ENCODE measurements at places on chromosomes 1 and 21.

GRCh38 chr21:32172106-32172505, 106.7 kb downstream of the MIS18A start:
- no peak for DNase-seq

- DNase-seq, result no peak
Observed at GRCh38 chr1:231124746-231125145, 37.1 kb upstream of the TRIM67 start.

- DNase-seq, result no peak
Observed at GRCh38 chr1:155253208-155253607, 2.1 kb downstream of the ENTREP3 start.

DNA sequence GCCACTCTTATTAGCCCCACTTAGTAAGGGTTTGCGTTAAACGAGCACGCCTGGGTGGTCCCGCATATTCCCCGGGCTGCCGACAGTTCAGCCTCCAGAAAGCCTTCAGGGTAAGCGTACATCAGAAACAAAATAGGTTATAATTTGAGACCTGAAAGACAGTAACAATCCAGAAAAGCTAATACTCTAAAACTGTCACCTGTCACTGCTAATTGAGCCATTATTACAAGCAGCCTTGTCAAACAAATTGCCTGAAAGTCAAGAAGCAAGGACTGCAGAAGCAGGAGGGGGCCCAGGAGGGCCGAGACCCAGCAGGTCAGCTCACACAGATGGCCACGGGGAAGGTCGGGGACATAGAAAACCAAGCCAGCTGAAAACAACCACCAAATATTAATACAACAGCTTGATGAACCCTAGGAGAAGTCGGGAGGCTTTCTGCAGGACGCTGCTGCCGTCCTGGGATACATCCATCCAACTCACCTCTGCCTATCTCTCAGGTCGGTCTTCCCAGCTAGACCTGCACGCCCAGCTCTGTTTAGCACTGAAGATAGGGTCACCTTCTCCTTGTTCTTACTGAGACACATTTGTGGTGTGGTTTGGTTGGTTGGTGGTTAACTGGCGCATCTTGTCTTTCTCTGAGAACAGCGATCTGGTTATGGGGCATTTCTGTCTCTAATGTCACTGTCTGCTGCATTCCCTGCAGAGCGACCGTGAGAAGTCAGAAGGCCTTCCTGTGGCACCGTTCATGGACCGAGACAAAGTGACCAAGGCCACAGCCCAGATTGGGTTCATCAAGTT, 110.8 kb downstream of the WDR4 start:
- DNase-seq, result no peak

DNA sequence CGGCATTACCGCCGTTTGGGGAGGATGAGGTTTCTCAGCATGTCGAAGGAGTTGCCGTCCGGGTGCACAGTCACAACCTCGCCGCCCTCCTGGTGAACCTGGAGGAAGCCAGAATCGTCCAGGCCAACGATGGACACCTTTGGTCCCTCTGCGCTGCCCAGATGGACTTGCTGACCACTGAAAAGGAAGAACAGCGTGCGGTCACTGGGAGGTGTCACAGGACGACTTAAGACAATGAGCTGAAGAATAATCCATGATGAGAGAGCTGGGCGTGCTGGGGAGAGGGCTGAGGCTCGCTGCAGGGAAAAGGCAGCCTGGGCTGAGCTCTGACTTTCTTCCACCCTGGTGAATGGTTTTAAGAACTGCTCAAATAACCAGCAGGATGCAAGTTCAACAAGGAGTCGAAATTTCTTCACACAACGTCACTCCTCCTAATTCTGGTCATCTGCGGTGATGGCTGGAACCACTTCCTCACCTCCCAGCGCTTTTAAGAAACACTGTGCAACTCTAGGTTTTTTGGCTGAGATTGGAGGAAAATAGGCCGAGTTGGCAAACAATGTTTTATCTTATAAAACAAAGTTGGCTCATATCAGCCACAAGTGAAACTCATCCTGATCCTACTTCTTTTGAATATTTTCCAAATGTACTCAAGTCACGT, 55.5 kb downstream of the SIM2 start:
- no peak for DNase-seq

DNA sequence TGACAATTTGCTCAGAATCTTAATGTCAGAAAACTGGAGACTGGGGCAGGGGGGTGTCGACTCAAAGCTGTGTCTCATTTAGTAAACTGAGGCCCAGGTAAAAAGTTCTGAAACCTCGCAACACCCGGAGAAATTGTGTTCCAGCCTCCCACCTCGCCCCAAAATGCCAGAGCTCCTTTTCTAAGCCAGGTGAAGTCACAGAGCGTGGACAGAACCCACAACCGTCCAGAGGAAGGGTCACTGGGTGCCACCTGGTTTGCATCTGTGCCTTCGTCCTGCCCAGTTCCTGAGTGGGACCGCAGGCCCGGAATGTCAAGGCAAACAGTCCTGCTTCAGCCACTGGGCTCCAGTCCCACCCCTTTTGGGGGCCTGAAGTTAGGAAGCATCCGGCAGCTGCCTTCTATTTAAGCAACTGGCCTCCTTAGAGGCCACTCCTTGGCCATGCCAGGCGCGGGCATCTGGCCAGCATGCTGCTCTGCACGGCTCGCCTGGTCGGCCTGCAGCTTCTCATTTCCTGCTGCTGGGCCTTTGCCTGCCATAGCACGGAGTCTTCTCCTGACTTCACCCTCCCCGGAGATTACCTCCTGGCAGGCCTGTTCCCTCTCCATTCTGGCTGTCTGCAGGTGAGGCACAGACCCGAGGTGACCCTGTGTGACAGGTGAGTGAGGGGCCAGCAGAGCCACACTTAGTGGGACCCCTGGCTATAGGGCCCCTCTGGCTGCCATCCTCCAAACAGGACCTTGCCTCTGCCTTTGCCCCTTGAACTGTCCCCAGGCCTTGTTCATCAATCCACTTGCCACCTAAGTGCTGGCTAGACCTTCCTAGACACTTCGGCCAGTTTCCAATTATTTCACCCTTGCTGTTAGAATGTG, at the start of gene TAS1R1:
TAS1R1 (plus strand) TSS at position 401 of the 872 bp plus-strand sequence; CDS start at position 468, 67 bp downstream.
- no peak for DNase-seq

- no peak for DNase-seq
Observed at GRCh38 chr1:201224666-201225370, 34.2 kb downstream of the IGFN1 start.

- no peak for DNase-seq
Observed at GRCh38 chr1:183029591-183030000, 6.4 kb downstream of the LAMC1 start.
